ENCODE measurements at places on chromosomes 3 and 15. TPM values are rescaled to one million over a fixed set of nuclear protein-coding genes. Genes with fewer than 3 reads are reported as not detected.

The TNFSF10 gene
- polyA plus RNA-seq: 48.7 TPM

The MEIS2 gene
- 167 TPM for polyA plus RNA-seq

The ADAMTSL3 gene
- 5.3 TPM for polyA plus RNA-seq

The CHRM5 gene
- polyA plus RNA-seq: 0.20 TPM

The CCR8 gene
- not detected for polyA plus RNA-seq

The EIF4A2 gene
- 815 TPM for polyA plus RNA-seq

The SLC6A6 gene
- 17.3 TPM for polyA plus RNA-seq

The CPN2 gene
- polyA plus RNA-seq: 0.38 TPM

The MAP3K13 gene
- 47.5 TPM for polyA plus RNA-seq

The ROPN1 gene
- not detected for polyA plus RNA-seq

The ACP3 gene
- polyA plus RNA-seq: 58.6 TPM

The MED12L gene
- 2.3 TPM for polyA plus RNA-seq

The FRMD4B gene
- 42.4 TPM for polyA plus RNA-seq

The THSD4 gene
- 36.3 TPM for polyA plus RNA-seq

The TMEM158 gene
- 4.9 TPM for polyA plus RNA-seq

The IGF2BP2 gene
- polyA plus RNA-seq: 105 TPM

The RARRES1 gene
- polyA plus RNA-seq: 24.2 TPM

The VPS8 gene
- 48.4 TPM for polyA plus RNA-seq

The CCR9 gene
- 0.08 TPM for polyA plus RNA-seq

The DHFR2 gene
- 9.6 TPM for polyA plus RNA-seq

The CPLX3 gene
- not detected for polyA plus RNA-seq

The GCSAM gene
- 3.1 TPM for polyA plus RNA-seq

The CYP19A1 gene
- not detected for polyA plus RNA-seq

The ROPN1B gene
- polyA plus RNA-seq: 0.68 TPM

The ZNF660 gene
- polyA plus RNA-seq: 11.6 TPM

The CACNA2D2 gene
- polyA plus RNA-seq: 14.6 TPM

Data from renal cortex interstitium (tissue), 15 donors.